Activated gamma-delta T cell treated with anti-CD3 and anti-CD28 coated beads, Interleukin-2, amount 50 U/mL, for 16 hours (primary cell): ENCODE measurements at places on chromosomes 6 and 20.

DNA sequence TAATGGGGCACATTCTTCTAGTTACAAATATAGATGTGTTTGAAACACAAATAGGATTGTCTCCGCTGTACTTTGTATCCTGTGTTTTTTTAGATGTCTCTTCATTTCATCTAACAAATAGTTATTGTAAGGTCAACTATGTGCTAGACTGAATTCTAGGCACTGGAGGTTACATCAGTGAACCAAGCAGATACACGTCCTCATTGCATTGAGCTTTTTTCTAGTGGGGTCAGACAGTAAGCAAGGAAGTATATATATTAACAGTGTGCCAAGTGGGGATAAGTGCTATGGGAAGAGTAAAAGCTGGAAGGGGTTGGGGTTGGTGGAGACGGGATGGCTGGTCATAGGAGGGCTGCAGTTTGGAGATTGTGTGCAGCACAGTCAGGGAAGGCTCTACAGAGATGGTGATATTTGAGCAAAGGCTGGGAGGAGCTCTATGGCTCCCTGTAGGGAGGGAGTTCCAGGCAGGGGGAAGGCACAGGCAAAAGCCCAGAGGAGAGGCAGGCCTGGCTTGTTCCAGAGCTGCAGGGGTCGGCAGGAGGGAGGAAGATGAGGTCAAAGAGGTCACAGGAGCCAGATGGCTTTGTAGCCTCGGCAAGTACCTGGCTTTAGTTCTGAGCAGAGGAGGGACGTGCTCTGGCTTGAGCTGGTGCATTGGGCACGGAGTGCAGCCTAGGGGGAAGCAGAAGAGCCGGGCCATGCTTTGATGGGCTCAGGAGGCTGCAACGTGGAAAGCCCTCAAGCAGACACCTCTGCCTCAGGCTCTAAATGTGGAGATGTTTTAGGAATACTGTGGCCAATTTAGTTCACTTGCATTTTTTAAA lies 152.3 kb downstream of the ZDHHC14 start:
- no peak for DNase-seq

GRCh38 chr6:16168858-16169257 lies 40.0 kb downstream of the MYLIP start:
- DNase-seq = no peak

DNA sequence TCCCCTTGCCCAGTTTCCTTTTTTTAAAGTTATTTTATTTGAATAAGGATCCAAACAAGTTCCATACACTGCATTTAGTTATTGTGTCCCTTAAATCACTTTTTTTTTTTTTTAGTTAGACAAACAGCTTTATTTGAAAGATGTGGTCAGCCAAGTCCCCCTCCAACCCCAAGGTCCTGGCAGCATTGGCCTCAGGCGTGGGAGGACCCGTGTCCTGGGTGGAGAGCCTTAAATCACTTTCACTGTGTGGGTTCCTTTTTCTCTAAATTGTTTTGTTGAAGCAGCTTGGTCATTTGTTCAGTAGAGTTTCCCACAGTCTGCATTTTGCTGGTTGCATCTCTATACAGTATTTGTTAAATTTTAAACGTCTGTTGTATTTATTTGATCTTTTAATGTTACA lies 5.2 kb upstream of the TBCC start:
- DNase-seq = no peak

DNA sequence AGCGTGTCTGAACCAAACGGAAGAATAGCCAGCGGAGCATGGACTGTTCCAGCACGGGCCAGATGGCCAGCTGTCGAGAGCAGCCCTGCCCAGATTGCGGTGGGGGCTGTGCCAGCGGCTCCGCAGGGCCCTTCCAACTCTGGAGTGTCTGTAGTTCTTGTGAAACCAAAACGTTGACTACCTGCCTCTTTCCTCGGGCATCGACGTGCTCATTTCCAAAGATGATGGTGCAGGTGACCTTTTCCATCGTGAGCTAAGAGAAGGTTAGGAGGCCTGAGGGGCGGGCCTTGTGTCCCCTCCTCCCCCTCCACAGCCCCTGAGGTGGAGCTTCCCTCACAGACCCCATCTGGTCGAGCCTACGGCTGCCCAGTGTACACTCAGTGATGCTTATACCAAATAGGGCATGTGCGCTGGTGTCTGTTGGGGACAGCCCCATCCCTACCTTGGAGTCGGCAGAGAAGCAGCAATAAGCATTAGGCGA lies 12.9 kb upstream of the C20orf144 start:
- DNase-seq = no peak

DNA sequence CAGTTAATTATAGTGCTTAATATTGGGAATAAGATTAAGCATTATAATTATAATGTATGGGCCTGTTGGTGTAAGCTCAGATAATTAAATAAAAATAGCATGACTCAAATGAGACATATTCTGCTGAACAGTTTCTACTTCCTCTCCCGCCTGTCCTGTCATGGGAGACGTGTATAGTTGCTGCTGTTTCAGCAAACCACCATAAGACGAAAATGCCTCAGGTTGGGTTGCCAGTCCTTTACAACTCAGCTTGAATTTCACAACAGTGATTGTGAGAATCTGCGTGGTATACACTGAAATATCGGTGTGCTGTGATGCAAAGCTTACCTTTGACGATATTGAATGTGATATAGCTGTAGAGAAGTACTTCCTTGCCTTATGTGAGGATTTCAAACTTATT lies 99.5 kb downstream of the POPDC3 start:
- DNase-seq = no peak

- no peak for DNase-seq
Measured at GRCh38 chr6:52328303-52328662, 33.7 kb upstream of the PAQR8 start.

GRCh38 chr6:117955684-117956256 lies 48.7 kb downstream of the SLC35F1 start:
- no peak for DNase-seq

- DNase-seq = no peak
Measured at GRCh38 chr20:48606172-48606840, 221.5 kb downstream of the PREX1 start.

DNA sequence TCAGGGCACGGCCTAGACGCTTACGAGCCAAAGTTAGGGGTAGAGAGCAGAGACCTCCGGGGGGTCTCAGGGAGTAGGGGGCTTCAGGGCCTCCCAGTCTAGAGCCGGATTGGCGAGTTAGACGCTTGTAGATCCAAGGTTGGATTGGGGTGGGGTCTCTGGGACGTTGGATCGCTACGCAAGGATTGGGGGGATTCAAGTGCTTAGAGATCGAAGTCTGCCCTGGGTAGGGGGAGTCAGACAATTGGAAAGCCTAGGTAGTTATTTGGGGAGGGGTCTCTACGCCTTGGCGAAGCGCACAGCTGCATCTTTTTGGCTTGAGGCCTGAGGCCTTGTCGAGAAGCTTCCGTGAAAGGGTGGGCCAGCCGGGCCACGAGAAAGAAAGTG lies 469 bp downstream of the STX16 start:
- DNase-seq = no peak

DNA sequence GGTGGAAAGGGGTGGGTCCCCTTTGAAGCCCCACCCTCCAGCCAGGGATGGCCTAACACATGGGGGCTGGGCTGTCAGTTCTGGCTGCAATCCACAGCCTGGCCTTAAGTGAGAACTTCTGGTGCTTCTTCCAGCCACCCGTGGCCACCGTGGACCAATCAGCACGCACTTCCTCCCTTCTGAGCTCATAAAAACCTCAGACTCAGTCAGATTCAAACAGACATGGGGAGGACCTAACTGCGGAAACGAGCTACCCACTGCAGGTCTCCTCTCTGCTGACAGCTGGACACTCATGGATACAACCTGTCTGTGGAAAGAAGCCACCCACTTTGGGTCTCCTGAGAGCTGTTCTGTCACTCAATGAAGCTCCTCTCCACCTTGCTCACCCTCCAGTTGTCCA lies 20.4 kb upstream of the ZNF391 start:
- no peak for DNase-seq

DNA sequence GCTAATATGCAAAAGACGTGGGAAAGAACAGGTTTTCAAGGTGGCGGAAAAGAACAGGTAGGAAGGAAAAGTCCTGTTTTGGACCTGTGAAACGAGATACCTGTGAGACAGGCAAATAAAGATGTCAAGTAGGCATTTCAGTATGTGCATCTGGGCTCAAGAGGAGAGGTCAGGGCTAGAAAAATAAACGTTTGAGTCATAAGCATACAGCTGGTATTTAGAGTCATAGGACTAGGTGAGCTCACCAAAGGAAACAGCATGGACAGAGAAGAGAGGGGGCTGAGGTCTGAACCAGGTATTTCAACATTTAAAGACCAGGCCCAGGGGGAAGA lies 14.9 kb downstream of the MTFR2 start:
- no peak for DNase-seq

- DNase-seq = no peak
Measured at GRCh38 chr6:152948150-152948768, 34.6 kb downstream of the FBXO5 start.
